ENCODE measurements at places on chromosomes 12 and 14. TPM values are rescaled to one million over a fixed set of nuclear protein-coding genes. Genes with fewer than 3 reads are reported as not detected.

DNA sequence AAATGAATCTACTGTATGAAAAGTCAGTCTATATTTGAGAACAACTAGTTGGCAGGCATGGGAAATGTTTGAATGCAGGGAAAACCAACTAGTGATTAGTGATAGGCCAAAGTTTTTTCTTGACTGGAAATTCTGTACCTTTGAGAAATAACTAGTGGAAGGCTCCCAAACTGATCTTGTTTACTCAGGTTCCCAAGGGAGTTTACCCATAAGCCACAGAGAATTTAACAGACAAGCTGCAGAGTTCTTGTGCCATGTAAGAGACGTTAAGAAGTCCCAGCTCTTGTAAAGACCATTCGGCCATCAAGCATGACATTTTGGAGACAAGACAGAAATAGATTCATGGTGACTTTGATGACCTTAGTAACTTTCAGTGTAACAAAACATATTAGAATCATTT, 1882.8 kb upstream of the SEL1L start:
- DNase-seq: no peak

The SIRT4 gene
- 0.83 TPM for total RNA-seq

DNA sequence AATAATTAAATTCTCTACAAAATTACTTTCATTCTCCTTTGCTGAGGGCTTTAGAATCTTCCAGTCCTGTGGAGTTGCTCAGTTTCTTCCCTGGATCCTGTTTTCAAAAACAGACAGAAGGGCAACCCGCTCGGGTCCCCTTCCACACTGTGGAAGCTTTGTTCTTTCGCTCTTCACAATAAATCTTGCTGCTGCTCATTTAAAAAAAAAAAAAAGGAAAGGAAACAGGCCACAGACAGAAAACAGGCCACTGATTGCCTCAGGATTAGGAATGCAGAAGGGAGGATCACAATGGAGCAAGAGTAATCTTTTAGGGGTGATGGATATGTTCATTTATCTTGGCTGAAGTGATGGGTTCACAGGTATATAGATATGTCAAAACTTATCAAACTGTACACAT, 29.5 kb upstream of the HIGD1C start:
- DNase-seq: no peak

DNA sequence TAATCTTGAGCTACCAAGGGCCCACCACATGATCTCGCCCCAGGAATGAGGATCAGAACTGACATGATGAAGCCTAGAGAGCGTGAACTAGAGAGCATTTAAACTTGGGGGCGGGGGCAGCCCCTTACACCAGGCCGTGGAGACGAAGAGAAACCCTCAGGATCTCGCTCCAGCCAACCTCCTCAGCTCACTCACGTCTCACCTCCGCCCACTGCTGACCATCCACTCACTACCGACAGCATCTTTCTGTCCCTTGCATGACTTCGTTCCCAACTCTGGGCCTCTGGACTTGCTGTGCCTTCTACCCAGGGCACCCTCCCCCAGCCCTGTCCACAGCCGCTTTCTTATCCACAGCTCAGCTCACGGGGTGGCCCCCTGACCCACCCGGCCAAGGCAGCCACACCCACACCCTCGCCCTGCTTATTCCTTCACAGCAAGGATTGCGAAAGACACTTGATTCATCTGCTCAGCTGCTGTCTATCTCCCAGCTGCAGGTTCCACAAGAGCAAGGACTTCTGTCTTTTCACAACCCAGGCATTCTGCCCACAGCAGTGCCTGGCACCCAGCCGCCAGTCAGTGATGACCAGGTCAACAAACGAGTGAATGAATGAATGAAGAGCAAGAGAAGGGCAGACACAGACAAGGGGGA, 6.4 kb downstream of the STX2 start:
- peak; percentile 37 for DNase-seq

GRCh38 chr12:130929363-130929762, 24.3 kb upstream of the ADGRD1 start:
- no peak for DNase-seq

The ITGB7 gene
- 1.8 TPM for total RNA-seq

Measured in mammary epithelial cell (primary cell).